ENCODE measurements at places on chromosomes 6 and 20.

GRCh38 chr20:640674-641515 is 12.1 kb downstream of the SRXN1 start:
- no peak for DNase-seq

DNA sequence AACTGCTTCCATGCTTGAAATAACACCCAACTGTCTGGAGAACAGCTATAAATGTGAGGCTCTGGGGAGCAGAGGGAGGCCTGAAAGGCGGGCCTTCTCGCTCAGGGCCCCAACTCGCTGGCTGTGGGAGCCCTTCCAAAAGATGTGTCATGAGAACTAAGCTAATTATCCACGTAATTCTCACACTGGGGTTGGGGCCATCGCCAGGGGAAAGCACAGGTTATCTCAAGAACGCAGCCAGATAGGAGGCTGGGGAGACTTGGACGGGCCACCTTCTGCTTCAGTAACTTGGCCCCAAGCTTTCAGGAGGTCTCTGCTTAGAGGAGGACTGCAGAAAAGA is 1.6 kb downstream of the PXDC1 start:
- peak; percentile 85 for DNase-seq

DNA sequence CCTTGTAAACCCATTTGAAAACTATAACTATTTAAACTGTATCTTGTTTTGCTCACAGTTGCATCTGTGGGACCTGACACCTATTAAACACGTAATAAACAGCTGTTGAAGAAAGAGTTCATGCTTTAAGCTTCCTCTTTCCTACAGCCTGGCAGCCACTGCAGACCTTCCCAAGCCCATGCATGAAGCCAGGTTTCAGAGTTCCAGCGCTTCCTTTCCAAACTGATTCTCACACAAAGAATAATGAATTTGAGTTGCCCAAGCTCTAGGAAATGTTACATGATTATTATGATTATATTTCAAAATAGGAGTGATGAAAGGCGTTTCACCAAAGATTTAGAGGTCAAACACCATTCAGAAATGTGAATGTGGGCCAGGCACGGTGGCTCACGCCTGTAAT is 3.7 kb downstream of the AGPAT4 start:
- DNase-seq = no peak

DNA sequence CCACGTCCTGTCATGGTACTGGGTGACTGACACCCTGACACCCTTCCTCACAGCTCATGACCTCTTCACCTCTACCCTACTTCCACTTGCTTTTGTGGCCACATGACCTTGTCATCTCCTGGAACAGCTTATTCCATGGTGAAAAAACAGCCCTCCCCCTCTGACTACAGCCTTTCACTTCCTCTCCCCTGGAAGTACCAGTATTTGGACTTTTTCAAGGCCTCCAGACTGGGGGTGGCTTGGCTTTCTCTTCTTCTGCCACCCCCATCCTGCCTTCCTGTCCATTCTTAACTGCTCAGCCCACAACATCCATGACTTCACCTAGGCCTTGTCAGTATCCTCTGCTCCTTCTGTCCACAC is 168.4 kb downstream of the CARMIL1 start:
- peak; percentile 3 for DNase-seq

DNA sequence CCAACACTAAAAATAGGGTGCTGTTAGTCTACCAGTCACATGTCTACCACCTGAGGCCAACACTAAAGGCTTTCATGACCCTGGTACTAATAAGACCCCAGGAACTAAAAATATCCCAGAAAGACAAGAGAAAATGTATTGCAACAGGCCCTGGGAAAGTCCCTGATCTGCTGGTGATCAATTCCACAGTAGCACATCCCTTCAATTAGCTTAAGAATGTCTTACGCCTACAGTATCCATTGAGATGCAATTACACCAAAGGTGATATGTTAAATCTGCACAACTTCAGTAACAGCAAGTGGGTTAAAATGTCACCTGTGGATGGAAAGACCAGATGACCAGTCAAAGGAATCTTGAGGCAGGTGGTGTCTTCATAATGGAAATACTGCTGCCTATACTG is 3.1 kb downstream of the SEMG1 start:
- DNase-seq = no peak

DNA sequence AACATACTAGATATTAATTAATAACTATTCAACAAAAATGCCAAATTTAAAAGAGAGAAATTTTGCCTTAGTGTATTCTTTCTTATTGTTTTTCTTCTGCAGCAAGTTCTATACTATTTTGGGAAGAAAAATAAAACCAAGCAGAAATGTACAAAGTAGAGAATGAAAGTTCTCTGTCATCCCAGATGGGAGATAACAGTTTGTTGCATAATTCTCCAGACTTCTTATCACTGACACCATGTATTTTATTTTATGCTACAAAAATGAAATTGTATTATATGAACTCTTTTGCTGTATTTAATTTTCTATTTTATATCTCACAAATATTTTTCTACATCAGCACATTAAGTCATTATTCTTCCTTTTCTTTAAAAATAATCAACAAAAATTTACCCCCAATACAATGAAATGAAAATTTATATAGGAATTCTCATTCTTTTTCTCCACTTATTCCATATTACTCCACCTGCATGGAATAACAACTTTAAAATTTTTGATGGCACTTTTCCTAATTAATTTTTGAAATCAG is 18.2 kb downstream of the TMEM244 start:
- DNase-seq = no peak

DNA sequence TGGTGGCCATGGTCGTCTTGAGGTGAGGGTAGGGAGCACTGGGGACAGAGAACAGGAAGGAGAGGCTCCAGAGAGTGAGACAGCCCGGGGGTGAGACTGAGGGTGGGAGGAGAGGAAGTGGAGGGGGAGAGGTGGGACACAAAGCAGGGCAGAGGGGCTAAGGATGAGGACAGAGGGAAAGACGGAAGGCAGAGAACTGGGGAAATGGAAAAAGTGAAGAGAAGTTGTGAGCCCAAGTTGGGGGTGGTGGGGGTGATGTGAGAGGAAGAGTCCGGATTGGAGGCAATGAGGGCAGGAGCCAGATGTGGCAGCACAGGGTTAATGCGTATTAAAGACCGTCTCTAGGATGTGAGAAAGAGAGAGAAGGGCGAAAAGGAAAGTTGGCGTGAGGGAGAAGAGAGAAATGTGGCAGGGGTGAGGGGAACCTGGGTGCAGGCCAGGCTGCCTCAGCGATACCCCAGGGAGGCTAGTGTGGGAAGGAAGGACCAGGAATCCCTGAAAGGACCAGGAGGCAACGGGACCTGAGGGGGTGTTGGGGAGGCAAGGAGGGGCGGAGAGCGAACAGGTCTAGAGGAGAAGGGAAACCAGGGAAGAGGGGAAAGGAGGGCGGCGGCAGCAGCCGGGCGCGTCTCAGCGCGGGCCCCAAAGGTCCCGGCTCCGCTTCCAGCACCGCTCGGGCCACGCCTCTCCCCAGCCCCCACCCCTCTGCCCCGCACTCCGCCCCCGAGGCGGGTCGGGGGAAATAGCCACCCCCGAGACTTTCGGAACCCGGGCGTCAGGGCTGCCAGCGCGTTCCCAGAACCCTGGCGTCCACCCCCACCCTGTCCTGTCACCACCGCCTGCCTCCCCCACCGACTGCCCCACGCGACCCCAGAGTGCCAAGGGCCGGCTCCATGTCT is at the start of gene PPP1R18:
Gene PPP1R18, minus strand, starts transcription at position 637 of the 899 bp plus-strand sequence. Its CDS starts 627 bp downstream, at position 10.
- DNase-seq = peak; percentile 62

DNA sequence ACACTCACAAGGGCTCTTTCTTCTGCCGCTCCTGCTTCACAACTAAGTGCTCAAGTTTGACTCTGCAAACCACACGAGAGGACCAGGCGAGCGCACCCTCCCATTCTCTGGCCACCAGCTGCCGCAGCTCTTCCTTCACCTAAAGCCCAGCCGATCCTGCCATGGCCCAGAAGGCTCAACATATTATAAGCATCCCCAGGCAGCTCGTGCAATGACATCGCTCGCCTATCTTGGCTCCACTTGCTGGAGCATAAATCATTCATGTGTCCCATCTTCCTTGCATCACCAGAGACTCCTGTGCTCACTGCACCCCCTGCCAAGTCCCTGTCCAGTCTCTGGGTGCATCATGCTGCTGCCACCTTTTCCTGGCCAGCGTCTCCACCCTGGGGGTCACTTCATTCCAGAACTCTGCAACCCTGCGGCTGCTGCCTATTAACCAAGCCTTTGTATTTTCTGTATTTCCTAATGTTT is 59.0 kb downstream of the PSMG4 start:
- DNase-seq = no peak

DNA sequence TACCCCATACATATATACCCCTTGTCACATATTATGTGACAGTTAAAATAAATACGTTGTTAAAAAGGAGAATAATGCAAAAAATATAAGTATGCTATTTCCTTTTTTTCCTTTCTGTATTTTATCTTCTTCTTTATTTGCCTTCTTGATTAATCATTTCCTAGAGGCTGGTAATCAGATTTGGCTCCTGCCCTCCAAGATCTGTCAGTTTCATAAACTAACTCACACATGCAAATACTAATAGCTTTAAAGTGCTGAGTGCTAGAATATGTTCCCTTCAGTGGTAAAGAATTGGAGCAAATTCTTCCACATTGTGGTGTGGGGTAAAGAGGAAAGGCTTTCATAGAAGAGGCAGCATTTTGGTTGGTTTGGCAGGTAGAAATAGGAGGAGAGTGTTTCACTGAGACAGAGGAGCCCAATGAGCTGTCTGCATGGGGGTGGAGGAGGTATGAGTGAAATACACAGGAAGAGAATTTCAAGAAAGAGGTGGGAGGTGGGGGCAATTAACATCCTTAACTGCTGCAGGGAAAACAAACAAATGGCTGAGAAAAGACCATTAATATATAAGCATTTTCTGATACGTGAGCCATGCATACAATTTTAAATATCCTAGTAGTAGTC is 523.9 kb downstream of the BMP2 start:
- DNase-seq = no peak

GRCh38 chr6:42378536-42378935 is 73.2 kb downstream of the TRERF1 start:
- no peak for DNase-seq

DNA sequence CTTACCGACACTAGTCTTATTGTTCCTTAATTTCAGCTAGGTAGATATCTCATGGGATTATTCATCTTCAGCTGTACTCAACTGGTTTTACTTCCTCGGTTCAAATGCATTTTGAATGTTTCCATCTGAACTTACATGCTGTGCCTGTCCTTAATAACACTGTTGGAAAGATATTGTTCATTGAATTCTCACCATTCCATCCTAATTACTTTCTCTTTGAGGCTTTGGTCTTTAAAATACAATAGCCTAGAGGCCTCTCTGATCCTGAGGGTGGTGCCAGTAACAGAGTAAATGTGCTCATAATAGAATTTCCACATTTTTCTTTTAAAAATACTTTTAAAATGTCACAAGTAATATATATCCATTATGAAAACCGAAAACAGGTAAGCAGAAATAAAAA is 54.0 kb downstream of the IL20RA start:
- DNase-seq = no peak

DNA sequence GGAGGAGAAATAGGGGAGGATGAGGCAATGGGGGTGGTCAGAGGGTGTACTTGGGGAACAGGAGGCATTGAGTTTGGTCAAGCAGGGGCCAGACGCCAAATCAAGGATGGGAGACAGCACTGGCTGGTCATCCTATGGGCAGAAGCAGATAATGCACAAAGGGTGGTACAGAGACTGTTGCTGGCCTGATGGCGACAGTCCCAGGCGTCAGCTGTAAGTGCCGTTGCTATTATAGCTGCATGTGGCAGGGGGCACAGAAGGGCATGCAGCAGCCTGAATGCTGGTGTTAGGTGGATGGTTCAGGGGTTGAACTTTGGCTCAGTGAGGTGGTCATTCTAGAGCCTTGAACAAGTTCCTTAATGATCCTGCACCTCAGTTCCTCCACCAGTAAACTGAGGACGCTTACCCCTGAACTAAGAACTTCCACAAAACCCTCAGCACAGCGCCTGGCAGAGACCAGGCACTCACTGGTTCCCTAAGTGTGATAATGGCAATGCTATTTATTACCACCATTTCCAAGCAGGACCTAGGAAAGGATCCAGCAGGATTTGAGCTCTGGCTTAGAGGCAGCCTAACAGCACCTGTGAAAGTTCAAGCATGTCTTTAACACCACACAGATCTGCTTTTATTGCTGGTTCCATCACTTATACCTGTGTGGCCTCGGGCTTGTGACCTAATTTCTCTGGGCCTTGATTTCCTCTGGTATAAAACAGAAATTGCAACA is 162.7 kb downstream of the INSM1 start:
- no peak for DNase-seq

DNA sequence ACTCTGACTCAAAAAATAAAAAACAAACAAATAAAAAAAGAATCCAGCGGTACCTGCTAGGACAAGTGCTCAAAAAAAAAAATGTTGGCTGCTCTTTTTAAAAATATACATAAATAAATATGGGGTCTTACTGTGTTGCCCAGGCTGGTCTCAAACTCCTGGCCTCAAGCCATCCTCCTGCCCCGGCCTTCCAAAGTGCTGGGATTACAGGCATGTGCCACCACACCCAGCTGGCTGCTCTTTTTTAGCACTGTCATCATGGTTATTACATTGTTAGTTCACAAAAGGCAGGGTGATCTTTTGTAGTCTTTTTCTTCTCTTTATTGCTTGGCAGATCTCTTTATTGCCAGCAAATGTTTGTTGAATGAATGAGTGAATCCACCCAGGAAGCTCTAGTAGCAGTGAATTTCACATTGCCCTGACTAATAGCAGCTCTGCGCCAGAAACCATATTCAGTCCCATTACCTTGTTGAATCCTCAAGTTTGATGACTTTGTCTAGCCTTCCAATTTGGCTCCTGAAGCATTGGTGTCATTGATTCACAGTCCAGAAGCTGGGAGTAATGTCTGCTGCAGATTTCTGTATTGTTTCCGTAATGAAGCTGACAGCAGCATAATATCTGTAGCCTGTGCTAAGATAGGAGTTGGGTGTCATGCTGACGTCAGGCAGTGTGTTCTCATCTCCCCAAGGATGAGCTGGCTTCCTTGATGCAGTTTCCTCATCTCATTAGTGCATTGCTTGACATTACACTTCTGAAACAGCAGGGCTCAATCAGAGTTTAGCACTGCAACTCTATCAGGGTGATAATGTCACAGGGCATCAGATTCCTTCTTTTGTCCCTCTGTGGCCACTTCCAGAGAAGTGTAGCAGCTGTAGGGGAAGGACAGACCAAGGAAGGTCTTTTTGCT is 84.9 kb upstream of the TGM3 start:
- DNase-seq = peak; percentile 63

- DNase-seq = no peak
Measured at GRCh38 chr6:30893001-30893591, 8.8 kb downstream of the DDR1 start.

DNA sequence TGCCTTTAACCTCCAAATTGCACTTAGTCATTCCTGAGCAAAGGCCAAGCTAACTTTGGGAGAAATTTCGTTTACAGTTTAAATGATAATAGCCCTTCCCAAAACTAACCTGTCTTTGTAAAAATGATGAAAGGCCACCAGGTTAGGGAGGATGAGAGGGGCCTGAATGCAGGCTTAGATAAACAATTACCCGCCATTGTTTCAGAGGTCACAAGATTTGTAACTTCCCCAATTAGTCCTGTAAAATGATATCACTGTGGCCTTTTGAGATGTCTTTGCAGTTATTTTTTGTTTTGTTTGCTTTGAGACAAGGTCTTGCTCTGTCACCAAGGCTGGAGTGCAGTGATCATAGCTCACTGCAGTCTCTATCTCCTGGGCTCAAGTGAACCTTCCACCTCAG is 26.3 kb downstream of the GNL1 start:
- DNase-seq = no peak

DNA sequence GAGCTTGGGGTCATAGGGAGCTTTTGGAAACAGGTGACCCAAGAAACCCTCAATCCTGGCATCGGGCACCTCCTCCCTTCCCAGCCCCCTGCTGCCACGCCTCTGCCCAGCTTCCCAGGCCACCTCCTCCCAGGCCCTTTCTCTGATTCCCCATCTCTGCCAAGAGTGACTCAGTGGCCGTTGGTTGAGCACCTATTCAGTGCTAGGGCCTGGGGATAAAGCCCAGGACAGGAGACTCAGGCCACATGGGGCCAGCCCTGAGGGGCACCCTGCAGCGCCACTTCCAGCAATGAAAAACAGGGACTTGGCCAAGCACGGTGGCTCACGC is 110.1 kb downstream of the ASXL1 start:
- DNase-seq = no peak
